ENCODE measurements at places on chromosomes 11 and 22.

DNA sequence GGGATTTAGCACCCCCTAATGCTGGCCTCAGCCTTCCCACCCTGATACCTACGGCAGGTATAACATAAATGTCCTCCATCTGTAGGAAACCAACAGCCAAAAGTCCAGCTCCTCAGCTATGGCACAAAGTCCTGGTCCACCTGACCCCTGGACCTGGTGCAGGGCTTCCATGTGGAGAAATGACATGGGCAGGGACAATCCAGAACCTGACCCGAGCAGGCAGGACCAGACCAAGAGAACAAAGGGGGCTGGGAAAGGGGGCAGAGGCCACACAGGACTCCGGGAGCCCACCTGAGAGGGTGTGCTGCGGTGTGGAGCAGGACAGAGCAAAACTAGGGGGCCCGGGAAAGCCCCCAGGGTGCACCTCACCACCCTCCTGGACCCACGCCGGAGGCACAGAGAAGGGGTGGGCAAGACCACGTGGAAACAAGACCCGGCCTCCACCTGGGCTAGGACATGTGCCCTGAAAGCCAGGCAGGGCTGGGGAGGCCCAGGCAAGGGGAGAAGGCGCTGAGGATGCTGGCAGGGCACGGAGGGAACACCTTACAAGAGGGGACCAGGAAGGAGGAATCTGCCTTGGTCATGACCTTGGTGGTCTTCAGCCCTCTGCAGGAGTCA is 368.9 kb downstream of the SHANK2 start:
- DNase-seq: no peak

GRCh38 chr11:45158210-45158731 is 11.8 kb downstream of the PRDM11 start:
- no peak for DNase-seq

DNA sequence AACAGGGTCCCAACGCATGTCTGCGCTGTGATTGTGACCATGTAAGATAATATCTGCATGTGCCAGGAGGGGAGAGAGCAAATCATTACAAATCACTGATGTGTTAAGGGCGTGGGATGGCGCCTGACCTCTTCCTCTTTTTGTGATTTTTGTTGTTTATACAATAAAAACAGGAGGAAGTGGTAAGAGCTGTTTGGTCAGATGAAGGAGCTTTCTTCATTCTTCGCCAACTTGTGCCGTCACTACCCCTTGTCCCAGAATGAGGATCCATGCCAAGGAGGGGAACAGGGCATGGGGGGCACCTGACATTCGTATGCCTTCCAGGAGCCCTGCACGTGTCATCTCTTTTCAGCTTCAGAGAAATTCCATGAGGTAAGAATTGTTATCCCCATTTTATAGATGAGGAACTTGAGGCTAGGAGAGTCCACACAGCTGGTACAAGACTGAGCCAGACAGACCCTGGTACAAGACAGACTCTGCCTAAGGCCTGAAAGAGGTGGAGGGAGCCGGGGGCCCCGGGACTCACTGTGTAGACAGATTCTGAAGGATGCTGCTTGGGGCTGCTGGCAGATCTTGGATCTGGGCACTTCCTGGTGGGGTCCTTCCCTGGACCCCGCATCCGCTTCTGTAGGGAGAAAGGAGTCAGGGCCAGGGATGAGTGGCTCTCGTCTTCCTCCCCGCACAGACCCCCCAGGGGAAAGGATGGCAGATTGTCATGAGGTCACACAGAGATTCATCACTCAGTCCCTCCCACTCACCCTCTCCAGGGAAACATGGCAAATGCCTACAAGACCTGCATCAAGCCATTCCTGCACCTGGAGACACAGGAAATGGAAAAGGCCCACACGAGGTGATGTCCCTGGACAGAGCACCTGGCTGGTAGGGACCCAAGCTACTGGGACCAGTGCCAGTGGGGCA is 34.6 kb downstream of the NFAM1 start:
- DNase-seq: no peak

GRCh38 chr11:93651052-93651451 is 10.4 kb upstream of the CEP295 start:
- DNase-seq: no peak

GRCh38 chr11:74011360-74012073 is 2.6 kb upstream of the UCP3 start:
- no peak for DNase-seq

DNA sequence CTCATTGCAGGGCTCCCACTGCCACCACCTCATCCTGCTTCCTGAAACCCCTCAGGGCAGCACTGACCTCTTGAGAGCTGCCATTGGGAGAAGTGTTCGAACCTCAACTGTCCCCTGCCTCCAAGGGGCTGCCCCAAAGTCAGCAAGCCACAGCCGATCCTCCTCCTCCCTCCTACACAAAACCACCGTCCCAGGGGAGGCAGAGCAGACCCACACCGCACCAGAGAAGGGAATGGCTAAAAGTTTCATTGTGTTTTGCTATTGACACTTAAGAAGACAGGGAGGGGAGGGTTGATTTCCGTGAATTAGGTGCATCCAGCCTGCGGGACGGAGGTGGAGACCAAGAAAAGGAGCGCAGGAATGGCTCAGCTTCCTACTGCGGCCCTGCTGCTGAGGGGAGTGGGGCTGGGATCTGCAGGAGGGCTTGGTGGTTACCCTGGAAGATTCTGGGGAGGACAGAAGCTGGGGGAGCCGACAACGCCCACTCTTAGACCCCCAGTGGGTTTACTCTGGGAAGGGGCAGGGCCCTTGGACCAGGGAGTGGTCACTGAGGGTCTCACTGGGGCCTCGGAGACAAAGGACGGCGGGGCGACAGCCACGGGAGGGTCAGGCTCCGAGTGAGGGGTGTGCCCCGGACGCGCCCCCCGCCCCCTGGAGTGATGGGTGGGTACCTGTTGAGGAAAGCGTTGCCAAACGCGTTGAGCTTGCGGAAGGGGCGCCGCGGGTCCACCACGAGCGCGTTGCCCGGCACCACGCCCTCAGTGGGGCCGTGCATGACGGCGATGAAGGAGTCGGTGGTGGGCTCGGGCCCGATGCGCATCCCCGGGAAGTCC is 815 bp downstream of the EHD1 start:
- no peak for DNase-seq

- DNase-seq: no peak
Observed at GRCh38 chr11:76007166-76007565, 192.2 kb downstream of the UVRAG start.

DNA sequence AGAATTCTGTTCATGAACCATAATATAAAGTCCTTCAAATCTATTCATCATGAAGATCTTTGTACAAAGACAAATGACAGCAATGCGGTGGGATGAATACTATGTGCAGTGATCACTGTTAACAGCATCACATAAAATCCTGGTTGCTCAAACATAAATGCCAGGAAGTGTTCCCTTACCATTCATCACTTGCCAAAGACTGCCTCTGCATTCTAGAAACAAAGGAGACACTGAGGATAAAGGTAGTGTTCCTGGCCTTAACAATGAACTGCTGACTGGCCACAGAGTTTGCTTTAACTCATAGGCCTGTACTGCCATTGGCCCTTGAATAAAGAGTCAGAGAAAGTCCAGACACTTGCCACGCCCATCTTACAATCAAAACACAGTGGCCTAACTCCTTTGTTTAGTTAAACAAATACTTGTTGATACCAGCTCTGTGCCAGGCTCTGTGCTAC is 29.5 kb downstream of the C2CD3 start:
- DNase-seq: no peak

GRCh38 chr11:23556163-23556750 is 696.0 kb upstream of the CCDC179 start:
- no peak for DNase-seq

GRCh38 chr11:3150726-3151125 is 14.4 kb downstream of the OSBPL5 start:
- no peak for DNase-seq

DNA sequence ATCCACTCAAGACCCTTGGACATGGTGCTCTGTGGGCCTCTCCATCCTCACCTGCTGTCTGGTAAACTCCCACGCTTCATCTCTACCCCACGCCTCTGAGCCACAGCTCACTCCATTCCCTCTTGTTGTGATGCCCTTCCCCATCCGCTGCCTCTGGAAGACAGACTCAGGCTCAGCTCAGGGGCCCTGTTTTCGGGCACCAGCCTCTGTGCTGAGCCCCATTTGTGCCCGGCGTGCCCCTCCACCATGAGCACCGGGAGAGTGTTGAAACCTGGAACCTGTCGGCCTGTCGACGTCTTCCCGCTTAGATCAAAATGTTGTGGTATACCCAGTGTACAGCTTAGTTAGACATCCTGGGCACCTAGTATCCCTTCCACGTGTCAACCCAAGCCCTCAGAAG is 6.5 kb upstream of the SCUBE1 start:
- no peak for DNase-seq

GRCh38 chr22:45159652-45160462 is 3.9 kb upstream of the NUP50 start:
- DNase-seq: no peak

GRCh38 chr11:1010551-1011319 is 25.8 kb downstream of the MUC6 start:
- no peak for DNase-seq

DNA sequence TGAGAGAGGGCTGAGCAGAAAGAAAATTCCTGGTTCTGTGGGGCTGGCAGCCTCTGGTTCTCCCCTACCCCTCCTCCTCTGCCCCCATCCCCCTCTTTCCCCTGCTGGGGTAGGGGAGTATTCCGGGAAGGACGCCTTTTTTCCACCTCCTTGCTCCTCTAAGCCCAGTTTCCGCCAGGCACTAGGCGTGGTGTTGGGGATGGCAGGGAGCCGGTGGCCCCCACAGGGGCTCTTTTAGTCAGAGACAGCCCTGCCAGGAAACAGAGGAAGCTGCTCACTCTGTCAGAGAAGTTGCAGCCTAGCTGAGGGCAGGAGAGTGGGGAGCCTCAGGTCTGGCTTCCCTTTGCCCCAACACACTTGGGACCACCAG is 15.6 kb upstream of the ARHGEF17 start:
- DNase-seq: no peak

- DNase-seq: no peak
Observed at GRCh38 chr11:129374993-129375750, 476 bp upstream of the BARX2 start.

GRCh38 chr11:109769858-109770257 is 323.3 kb upstream of the ZC3H12C start:
- no peak for DNase-seq

DNA sequence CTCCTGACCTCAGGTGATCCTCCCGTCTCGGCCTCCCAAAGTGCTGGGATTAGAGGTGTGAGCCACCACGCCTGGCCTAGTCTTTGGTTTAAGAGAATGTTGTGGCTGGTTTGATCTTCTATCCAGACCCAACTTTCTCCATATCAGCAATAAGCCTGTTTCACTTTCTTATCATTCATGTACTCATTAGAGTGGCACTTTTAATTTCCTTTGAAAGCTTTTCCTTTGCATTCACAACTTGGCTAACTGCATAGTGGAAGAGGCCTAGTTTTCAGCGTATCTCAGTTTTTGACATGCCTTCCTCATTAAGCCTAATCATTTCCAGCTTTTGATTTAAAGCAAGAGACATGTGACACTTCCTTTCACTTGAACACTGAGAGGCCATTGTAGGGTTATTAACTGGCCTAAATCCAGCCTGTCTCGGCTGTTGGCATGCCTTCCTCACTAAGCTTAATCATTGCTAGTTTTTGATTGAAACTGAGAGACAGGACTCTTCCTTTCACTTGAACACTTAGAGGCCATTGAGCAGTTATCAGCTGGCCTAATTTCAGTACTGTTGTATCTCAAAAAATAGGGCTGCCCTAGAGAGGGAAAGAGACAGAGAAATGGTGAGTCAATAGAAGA is 13.1 kb upstream of the RPL3 start:
- no peak for DNase-seq

DNA sequence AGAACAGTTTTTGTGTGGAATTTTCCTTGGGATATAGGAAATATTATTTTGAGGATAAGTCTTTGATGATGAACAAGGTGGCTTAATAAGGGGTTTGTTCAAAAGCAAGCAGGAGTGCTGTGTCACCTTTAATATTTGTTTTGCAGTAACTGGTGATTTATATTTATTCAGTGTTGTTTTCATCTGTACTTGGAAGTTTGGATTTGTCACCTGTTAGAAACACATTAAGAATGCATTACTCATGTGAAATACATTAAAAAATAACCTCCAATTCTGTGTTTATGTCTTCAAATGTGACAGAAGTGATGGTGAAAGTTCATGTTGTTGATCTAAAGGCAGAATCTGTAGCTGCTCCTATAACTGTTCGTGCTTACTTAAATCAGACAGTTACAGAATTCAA is 70.5 kb downstream of the DKK3 start:
- DNase-seq: no peak

GRCh38 chr22:37097346-37097745 is 12.2 kb downstream of the TMPRSS6 start:
- no peak for DNase-seq

- DNase-seq: no peak
Observed at GRCh38 chr11:102799681-102800340, 1.9 kb upstream of the MMP1 start.

DNA sequence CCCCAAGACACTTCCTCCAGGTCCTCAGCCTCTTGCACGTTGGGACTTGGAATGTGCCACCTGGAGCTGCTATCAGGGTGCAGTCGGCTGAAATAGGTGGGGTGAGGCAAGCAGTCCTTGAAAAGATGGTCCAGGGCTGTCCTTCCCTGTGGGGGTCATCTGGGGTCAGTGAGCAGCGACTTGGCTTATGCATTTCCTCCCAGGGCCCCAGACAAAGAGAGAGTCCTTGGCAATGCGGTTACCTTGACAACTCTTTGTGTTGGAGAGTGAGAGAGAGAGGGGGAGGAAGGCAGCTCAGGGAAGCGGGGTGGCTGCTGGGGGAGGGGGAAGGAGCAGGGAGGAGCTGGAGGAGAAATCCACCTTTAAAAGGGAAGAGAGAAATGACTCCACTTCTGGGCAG is 93.8 kb downstream of the MIAT start:
- DNase-seq: no peak

- DNase-seq: no peak
Observed at GRCh38 chr22:46929046-46929709, 166.7 kb downstream of the TBC1D22A start.

DNA sequence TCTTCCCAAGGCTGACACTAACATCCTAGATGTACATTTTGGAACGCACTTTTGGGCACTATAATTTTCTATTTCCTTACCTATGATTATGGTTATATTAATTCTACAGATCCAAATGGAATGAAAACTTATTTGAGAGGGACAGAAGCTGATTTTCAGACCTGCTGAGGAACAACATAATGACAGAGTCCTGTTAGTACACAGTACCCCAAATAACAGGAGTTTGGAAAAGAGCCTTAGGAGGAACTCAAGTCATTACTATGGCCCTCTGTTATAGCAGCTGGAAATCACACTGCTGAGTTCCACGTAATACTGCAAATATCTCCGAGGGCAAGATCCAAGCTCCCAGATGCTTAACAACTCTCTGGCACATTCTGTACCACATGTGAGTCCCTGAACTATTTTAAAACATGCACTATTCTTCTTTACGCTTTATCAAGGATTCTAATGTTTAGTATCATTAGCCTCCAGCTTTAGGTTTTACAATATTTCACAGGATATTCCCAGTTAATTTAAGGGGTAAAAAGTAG is 1027.7 kb upstream of the CCDC90B start:
- no peak for DNase-seq

GRCh38 chr22:43625242-43625641 is 186.9 kb downstream of the EFCAB6 start:
- no peak for DNase-seq

- no peak for DNase-seq
Observed at GRCh38 chr11:1204381-1205101, 18.3 kb upstream of the MUC5B start.

GRCh38 chr11:83181815-83182214 is 11.7 kb upstream of the ANKRD42 start:
- no peak for DNase-seq

- DNase-seq: no peak
Observed at GRCh38 chr11:2248242-2248641, 22.1 kb downstream of the ASCL2 start.

GRCh38 chr11:17376493-17376892 is 12.0 kb downstream of the KCNJ11 start:
- no peak for DNase-seq

- no peak for DNase-seq
Observed at GRCh38 chr11:134864968-134865305, 452.9 kb upstream of the B3GAT1 start.

All from stimulated activated CD4-positive, alpha-beta T cell treated with anti-CD3 and anti-CD28 coated beads, Interleukin-12 subunit alpha, Interleukin-12 subunit beta, amount 100 ng/mL, for 24 hours (primary cell).